ENCODE measurements at places on chromosomes 12 and 14.

DNA sequence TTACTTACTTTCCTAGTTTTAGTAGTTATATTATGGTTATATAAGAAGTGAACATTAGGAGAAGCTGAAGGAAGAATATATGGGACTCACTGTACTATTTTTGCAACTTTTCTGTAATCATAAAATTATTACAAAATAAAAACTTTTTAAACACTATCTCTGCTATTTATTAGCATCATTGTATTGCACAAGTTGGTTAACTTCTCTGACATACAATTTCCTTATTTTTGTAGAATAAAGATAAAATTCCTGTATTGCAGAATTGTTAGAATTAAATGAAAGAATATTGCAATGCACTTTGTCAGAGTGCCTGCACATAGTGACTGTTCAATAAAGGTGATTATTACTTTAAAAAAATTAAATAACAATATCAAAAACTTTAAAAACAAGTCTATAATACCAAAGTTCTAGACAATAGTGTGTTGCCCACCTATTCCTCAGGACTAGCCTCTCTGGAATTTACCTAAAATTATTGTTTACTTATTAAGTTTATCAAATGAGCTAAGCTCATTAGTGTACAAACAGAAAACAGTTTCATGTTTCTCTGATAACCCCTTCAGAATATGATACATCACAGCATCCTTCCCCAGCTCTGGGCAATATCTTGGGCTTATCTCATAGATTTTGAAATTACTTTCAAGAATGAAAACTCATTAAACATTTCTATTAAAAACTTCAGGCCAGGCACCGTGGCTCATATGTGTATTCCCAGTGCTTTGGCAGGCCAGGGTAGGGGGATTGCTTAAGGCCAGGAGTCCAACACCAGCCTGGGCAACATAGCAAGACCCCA lies 77.4 kb upstream of the TMPO start:
- no peak for DNase-seq

GRCh38 chr12:121955258-121956237 lies 37.2 kb downstream of the CFAP251 start:
- DNase-seq, result no peak

DNA sequence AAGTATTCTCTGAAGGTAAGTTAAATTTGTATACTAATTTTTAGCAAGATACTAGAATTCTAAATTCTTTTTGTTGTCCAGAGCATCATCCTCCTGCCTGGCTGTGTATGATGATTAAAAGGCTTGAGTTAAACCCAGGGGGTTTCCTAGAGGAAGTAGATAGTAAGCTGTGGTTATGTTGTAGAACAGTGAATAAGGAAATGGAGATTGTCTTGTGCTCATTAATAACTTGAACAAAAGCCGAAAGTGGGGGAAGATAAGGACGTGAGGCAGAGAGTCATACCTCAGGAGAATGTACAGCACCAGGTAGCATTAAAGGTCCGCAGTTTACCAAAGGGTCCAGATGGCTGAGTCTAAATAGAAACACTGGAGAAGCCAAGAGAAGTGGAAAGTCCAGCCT lies 42.0 kb downstream of the CKB start:
- DNase-seq, result no peak

GRCh38 chr14:24944800-24945199 lies 105.1 kb downstream of the STXBP6 start:
- no peak for DNase-seq

DNA sequence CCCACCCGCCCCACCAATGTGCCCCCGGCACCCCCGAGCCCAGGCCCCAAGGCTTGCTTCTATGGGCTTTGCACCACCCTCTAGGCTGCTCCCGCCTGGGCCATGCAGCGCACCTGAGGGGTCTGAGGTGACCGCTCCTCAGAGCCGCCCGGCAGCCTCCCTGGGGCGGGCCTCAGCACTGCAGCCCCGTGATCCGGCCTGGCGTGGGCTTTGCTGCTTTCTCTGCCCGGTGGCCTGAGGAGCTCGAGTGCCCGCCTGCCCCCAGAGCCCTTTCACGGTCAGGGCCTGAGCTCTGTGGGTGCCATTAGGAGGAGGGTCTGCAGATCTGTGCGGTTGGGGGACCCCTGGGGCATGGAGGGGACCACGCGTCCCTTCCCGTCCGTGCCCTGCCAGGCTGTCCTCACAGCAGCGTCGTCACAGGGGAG lies 6.2 kb downstream of the MTA1 start:
- no peak for DNase-seq

DNA sequence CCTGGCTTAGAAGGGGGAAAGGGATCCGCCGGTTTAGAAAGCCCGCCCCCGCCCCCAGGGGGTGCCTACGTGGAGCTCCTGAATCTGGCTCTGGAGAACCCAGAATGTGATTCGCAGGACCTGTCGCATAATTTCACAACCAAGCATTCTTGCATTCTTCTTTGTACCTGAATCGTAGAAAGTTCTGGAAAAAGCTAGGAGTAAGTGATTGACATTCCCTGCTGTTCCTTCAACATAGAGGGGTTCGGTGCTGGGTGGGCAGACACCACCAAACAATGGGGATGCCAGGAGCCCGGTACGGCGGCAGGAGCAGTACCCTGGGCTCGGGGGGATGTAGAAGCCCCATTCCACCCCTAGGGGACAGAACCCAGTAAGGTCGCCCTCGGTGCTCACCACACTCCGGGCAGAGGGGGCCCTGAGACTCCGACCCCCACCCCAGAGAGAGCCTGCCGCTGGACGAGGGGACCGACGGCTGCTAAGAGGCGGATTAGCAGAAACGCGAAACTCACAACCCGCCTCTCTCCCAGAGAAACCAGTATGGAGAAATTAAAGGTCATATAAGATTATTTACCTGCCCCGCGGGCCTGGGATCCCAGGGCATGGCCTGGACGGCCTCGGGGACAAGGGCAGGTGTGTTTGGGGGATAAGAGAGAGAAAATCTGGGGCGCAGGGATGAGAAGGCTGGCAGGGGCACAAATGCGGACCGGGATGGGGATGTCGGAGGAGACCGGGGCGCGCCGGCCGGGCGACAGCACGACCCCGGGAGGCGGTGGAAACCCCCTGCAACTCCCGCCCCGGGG lies 520 bp downstream of the CSRP2 start:
- no peak for DNase-seq

Measured in T-helper 22 cell (primary cell).